ENCODE measurements at places on chromosomes 11 and 22.

- no peak for DNase-seq
These were observed 8.2 kb downstream of the ARRB1 start for GRCh38 chr11:75342966-75343870.

DNA sequence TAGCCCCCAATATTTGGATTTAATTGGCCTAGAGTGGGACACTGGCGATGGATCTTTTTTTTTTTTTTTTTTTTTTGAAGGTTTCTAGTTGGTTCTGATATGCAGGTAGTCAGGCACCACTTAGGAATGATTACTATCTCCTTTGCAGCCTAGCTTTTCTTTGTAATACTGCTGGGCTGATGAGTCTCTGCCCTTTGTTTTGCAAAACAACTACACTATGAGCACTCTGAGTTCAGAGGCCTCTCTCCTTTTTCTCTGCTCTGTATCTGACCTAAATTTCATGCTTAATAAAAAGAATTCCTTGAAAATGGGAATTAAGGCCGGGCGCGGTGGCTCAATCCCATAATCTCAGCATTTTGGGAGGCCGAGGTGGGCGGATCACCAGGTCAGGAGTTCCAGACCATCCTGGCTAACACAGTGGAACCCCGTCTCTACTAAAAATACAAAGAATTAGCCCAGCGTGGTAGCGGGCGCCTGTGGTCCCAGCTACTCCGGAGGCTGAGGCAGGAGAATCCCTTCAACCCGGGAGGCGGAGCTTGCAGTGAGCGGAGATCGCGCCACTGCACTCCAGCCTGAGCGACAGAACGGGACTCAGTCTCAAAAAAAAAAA is 1312.3 kb downstream of the FAM181B start:
- DNase-seq: no peak

DNA sequence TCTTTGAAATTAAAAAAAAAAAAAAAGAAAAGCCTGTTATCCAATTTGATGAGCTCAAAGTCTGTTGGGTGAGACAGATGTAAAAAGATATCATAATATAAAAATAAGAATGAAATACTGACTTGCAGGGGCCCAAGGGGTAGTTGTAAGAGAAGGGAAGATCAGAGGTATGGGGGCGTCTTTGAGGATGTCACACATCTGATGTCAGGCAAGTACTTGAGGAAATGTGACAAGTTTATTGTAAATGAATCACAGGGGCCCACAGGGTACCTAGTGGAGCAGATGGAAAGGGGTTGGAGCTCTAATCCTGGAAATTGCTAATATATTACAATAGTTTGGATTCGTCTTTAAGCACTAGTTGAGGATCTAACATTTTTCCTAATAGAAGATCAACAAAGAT is 131.6 kb downstream of the MAML2 start:
- DNase-seq: no peak

- DNase-seq: no peak
These were observed 140.0 kb downstream of the CHST1 start for GRCh38 chr11:45525393-45525792.

- DNase-seq: no peak
These were observed 38.6 kb upstream of the RBFOX2 start for GRCh38 chr22:36067235-36067558.

- DNase-seq: no peak
These were observed 10.3 kb downstream of the TOP3B start for GRCh38 chr22:21972293-21972779.

- DNase-seq: no peak
These were observed 63.5 kb downstream of the CEP164 start for GRCh38 chr11:117391181-117391580.

DNA sequence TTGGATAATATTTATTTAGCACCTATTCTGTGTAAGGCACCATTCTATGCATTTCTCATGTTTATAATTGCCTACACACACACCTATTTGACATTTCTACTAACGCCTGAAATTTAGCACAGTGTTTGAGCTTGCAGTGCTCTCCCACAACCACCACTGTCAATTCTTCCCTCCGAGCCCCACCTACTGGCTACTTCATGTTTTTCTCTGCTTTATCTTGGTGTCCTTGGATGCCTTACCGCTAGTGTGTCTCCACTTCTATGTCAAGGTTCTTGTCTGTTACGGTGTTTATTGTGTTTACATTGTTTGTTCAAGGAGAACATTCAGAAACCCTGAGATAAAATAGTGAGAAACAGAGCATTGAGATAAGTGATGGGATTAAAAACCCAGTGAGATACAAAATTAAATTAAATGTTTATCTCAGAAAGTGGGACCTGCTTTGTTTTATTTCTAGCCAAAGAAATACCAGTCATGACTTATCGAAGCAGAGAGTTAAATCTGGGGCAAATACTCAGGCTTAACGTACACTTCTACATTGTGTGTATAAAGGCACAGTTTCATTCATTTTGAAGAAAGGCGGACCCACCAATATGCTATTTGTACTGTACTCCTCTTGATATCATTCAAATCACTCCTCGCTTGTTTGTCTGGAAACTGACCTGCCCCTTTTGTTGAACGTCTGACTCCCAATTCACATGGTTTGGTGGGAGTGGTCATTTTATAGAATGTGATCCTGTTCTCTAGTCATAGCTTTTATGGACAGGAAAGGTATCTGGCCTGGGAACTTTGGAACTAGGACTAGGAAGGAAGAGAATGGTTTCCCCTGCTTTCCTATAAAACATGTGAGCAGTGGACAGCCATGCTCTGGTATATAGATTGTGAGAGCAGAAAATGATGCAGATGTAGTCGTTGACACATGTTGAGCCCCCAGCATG is 39.2 kb upstream of the SLC36A4 start:
- DNase-seq: peak; percentile 27

- no peak for DNase-seq
These were observed 253.9 kb downstream of the LARGE1 start for GRCh38 chr22:33666279-33666960.

- no peak for DNase-seq
These were observed 8.4 kb downstream of the KRTAP5-6 start for GRCh38 chr11:1705126-1706052.

DNA sequence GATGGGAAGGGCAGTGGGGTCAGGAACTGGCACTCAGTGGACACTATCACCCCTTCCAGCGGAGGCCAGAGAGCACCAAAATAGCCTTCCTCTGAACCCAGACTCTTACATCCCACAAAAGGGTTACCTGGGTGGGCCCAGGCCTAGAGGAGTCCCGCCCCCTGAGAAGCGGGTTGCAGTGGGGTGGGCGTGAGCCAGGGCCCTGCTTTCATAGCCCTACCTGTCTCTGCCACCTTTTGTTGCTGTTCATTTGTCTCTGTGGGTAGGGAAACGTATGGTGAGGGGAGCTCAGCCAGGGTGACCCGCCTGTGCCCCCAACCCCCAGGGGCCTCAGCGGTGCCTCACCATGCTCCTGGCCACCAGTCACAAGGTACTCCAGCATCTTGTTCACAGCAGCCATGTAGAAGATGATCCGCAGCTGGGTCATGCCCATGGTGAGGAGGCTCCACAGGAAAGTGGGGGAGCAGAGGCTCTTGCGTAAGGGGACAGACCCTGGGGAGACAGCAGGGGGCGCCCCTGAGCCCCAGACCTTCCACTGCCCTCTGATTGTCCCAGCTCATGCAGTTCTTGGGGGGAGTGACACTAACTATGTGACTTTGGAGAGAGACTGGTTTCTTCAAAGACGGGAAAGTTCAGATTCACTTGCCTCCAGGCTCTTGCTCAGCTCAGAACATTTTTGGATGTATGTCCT is 24.0 kb downstream of the SLC43A1 start:
- DNase-seq: no peak

DNA sequence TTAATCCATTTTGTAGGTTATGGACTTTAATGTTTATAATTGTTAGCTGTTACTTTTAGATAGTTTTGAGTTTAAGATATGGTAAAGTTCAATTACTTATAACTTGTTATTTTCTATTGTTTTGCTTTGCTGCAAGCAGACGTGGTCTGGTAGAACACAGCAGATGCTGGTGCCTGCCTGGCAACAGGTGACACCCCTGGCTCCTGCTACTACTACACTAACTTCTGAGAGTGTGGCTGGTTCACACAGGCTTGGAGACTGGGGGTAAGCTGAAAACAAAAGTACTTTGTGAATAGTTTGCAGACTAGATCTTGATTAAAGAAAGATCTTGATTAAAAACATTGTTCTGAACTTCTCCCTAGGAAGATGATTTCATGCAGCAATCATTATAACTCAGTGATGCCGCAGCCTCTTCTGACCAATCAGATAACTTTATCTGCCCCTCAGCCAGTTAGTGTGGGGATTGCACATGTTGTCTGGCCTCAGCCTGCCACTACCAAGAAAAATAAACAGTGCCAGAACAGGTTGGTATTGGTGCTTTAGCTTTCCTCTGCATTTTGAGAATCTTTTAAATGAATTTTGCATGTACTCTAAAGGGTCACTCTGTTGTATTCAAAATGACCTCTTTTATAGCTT is 90.4 kb downstream of the HIPK3 start:
- DNase-seq: no peak

GRCh38 chr22:39953101-39953500 is 7.1 kb upstream of the TMA7B start:
- DNase-seq: no peak

GRCh38 chr22:37365950-37366349 is 61.3 kb downstream of the ELFN2 start:
- DNase-seq: no peak

- DNase-seq: no peak
These were observed 101.0 kb downstream of the USP35 start for GRCh38 chr11:78289552-78290292.

- DNase-seq: no peak
These were observed 17.2 kb downstream of the ARHGEF17 start for GRCh38 chr11:73325036-73325981.

GRCh38 chr22:19776433-19777031 is 16.0 kb downstream of the TBX1 start:
- no peak for DNase-seq

GRCh38 chr22:43862074-43862881 is at the start of gene SULT4A1:
TSS of gene SULT4A1 (minus strand) at chr22:43862513. CDS start at chr22:43862382, 131 bp downstream.
- no peak for DNase-seq

DNA sequence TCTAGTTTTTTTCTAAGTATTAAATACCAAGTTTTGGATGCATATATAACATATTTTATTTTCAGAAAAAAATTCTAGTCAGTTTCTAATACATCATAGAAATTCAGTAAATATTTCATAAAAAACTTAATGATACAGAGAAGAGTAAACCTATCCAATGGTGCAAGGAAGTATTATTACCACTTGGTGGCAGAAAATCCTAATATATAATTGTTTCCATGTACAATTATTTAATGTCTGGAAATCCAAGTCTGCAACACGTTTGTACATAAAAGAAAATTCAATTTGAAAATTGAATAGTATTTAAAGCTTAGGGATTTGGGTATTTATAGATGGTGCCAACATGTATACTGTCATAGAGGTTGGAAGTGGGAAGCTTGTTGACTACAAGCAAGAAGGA is 127.0 kb downstream of the TRPC6 start:
- DNase-seq: peak; percentile 23

- DNase-seq: no peak
These were observed 22.1 kb downstream of the LRFN4 start for GRCh38 chr11:66879000-66879399.

DNA sequence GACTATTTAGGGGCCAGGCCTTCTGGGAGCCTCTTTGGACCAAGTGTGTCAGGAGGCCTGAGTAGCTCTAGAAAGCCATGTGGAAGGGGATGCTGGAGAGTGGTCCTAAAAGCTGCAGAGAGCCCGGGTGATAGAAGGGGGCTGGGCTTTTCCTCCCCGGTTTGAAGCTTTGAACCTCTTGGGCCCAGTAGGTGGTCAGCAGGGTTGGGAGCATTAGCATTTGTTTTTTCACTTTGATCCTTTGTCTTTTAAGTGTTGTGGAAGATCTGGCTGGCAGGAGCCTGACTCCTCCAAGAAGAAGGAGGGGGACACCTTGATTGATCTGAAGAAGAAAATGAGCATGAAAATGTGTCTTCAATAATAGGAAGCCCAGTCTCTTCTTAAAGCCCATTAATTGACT is 596.6 kb downstream of the INSC start:
- no peak for DNase-seq

- DNase-seq: no peak
These were observed 104.2 kb downstream of the NAV2 start for GRCh38 chr11:19816817-19817216.

DNA sequence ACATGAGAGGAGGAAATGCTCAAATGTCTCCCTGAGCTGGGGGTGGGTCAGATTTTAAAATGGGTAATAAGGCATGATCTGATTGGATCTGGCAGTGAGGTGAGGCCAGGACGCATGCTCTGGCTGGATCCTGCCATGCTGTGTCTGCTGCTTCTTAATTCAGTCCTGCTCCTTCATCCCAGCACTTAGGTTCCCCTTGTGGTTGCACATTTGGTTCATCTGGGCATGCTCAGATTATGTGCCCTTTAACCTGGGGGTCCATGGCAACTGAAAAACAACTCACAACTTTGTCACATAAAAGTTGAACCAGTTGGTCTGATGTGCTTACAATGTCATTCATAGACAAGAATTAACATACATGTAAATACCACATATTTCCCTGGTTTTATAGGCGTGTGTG is 67.9 kb downstream of the PIWIL4 start:
- no peak for DNase-seq

DNA sequence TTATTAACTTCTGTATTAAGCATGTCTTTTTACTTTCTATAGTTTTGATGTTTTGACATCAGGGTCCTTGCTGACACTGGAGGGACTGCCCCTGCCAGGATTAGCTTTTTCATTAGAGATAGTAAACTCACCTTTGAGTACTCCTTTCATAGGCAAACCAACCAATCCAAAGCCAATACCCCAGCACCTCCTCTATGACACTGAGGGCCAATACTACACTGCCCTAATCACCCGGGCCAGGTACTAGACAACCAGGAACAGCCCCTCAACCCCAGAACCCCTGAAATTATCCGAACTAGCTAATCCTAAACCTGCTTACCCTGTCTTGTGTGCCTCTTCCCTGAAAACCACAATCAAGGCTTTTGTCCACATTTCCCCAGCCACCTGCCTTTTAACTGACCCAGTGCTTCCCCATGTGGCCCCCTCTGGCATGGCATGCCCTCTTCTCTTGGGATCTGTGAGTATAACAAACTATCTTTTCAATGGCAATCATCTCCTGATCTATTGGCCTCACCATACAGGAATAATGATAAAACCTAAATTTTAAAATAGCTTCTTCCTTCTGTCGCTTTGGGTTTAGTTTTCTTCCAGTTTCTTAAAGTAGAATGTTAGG is 31.2 kb downstream of the RAB6A start:
- no peak for DNase-seq

DNA sequence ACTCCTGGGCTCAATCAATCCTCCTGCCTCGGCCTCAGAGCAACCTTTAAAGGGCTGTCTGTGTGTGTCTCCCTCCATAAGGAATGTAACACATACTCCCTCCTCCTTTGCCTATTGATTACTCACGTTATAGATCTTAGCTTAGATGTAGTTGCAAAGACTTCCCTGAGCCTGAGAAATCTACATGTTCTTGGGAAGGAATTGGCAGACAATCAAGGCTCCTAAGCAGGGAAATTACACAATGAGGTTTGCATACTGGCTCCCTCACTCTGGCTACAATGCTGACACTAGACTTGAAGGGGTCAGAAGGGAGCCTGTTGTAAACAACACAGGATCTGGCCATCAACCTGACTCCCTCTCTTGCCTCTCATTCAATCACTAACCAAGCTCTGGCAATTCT is 5.2 kb upstream of the OLFML1 start:
- DNase-seq: no peak

All from NCI-H446 treated with DMSO at 0.1 percent for 48 hours (cell line).